ENCODE measurements at places on chromosomes 3 and 15. TPM values are rescaled to one million over a fixed set of nuclear protein-coding genes. Genes with fewer than 3 reads are reported as not detected.

Gene HTR3E
- not detected for total RNA-seq

Gene CYP1A2
- total RNA-seq, result not detected

Gene RUBCN
- 128 TPM for total RNA-seq

Gene GOLGA8N
- total RNA-seq, result 1.5 TPM

Gene HCLS1
- total RNA-seq, result 203 TPM

Gene TM4SF18
- total RNA-seq, result not detected

Gene SLC22A14
- not detected for total RNA-seq

Gene PLA1A
- not detected for total RNA-seq

Gene DGKG
- total RNA-seq, result 0.14 TPM

Gene HHLA2
- total RNA-seq, result not detected

Gene DLL4
- not detected for total RNA-seq

Gene MIX23
- total RNA-seq, result 54.0 TPM

Gene TIGIT
- total RNA-seq, result 3.3 TPM

Gene C3orf49
- total RNA-seq, result not detected

Gene OSTN
- total RNA-seq, result not detected

Gene ZIC1
- not detected for total RNA-seq

Gene CATSPER2
- 5.1 TPM for total RNA-seq

Gene HRH1
- 6.2 TPM for total RNA-seq

Gene AADACL2
- not detected for total RNA-seq

Gene GABRR3
- not detected for total RNA-seq

Gene MRPS25
- total RNA-seq, result 32.5 TPM

Gene KIF7
- not detected for total RNA-seq

Measured in Karpas-422 (cell line).